ENCODE measurements at places on chromosomes 5 and 9.

- DNase-seq = no peak
Observed at GRCh38 chr9:33129886-33130881, 37.0 kb downstream of the B4GALT1 start.

- DNase-seq = no peak
Observed at GRCh38 chr5:115458416-115458815, 86.2 kb downstream of the FEM1C start.

- DNase-seq = no peak
Observed at GRCh38 chr5:176559683-176560082, 10.5 kb downstream of the CDHR2 start.

GRCh38 chr9:74691058-74691457 is 193.9 kb downstream of the RORB start:
- no peak for DNase-seq

- DNase-seq = no peak
Observed at GRCh38 chr9:3795556-3795955, 269.8 kb upstream of the RFX3 start.

- peak; percentile 76 for DNase-seq
Observed at GRCh38 chr5:150789943-150790611, 11.5 kb downstream of the SMIM3 start.

- DNase-seq = no peak
Observed at GRCh38 chr9:120532475-120532874, 47.5 kb downstream of the CDK5RAP2 start.

- DNase-seq = no peak
Observed at GRCh38 chr5:61659221-61659696, 327.2 kb downstream of the ZSWIM6 start.

DNA sequence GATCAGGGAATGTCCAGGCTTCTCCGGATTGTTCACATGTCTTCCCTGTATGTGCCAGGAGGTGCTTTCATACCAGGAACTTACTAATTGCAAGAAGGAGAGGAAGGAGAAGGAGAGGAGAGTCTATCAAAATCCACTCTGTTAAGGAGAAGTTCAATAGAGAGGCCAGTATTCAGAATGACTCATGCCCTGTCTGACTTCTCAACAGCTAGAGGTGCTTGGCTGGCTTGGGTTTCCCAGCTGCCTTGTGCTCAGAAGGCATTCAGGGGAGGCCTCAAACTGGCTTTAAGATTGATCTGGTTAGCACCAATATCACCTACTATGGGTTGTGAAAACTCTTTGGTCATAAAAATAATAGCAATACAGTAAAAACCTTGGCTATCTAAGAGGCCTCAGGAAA is 167.9 kb upstream of the GLRA1 start:
- no peak for DNase-seq

GRCh38 chr9:124553738-124554137 is 46.5 kb upstream of the NR5A1 start:
- DNase-seq = no peak

- no peak for DNase-seq
Observed at GRCh38 chr5:132369007-132369473, 470 bp upstream of the SLC22A5 start.

- no peak for DNase-seq
Observed at GRCh38 chr5:173896631-173897030, 8.5 kb downstream of the CPEB4 start.
